ENCODE measurements at places on chromosomes 7 and 10. TPM values are rescaled to one million over a fixed set of nuclear protein-coding genes. Genes with fewer than 3 reads are reported as not detected.

DNA sequence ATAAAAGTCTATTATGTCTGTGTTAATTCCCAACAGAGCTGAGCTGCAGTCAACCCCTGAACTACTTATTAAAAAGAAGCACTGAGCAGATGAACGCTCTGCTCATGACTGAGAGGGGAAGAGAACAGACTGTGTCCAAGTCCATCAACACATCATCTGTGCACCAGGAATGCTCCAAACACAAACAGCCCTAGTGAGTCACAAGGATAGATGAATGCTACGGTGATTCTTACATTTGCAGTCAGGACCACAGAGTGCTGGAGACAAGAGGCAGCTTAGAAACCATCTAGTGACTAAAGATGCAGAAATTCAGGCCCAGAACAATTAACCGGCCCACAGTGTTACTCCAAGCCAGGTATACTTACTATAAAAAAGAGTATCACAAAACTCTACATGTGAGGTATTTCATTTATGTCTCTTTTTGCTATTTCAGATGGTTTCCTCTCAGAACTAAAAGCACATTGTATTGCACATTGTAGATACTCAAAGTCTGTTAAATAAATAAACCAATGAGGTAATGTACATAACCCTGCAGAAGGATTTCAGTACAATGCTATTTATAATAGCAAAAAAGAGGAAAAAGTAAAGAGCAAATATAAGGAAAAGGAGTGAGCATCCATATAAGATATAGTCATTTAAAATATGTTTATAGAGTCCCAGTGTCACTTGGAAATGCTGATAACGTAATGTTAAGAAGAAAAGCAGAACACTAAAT, 159.2 kb downstream of the KCNMA1 start:
- DNase-seq: no peak
- H3K36me3 ChIP-seq: no peaks in the 10 kb centered on the region
- H3K27ac ChIP-seq: no peak overlapping the region
- no peaks in the 10 kb centered on the region for H3K4me1 ChIP-seq
- H3K4me3 ChIP-seq: no peak overlapping the region

DNA sequence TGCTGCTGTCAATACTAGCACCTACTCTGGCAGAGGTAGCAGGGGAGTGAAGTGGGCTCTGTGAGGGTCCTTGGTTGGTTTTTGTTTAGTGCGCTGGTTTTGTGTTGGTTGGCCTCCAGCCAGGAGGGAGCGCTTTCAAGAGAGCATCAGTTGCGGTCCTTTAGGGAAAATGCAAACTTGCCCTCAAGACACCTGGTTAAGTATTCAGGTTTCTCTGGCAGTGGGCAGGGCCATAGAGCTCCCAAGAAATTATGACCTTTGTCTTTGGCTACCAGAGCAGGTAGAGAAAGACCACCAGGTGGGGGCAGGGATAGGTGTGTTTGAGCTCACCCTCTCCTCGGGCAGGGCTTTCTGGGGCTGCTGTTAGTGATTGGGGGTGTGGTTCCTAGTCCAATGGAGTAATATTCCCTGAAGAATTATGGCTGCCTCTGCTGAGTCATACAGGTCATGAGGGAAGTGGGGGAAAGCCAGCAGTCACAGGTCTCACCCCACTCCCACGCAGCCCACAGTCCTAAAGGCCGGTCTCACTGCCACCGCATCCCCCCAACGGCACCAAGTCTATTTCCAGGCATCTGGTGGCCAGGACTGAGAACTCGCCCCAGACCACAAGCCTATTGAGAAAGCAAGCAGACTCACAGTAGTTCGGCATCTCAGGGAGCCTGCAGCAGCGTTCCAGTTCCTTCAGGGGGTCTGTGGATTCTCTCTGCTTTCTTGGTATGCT, 280.5 kb downstream of the SFMBT2 start:
- no peak for DNase-seq
- H3K36me3 ChIP-seq: no peaks in the 10 kb centered on the region
- H3K4me3 ChIP-seq: no peak overlapping the region

- no peaks in the 10 kb centered on the region for H3K27me3 ChIP-seq
- no peaks in the 10 kb centered on the region for H3K36me3 ChIP-seq
- H3K4me1 ChIP-seq: no peaks in the 10 kb centered on the region
- peak; percentile 19 for DNase-seq
- no peak overlapping the region for H3K27ac ChIP-seq
These were observed 210.9 kb downstream of the DGKB start for GRCh38 chr7:14691597-14692203.

DNA sequence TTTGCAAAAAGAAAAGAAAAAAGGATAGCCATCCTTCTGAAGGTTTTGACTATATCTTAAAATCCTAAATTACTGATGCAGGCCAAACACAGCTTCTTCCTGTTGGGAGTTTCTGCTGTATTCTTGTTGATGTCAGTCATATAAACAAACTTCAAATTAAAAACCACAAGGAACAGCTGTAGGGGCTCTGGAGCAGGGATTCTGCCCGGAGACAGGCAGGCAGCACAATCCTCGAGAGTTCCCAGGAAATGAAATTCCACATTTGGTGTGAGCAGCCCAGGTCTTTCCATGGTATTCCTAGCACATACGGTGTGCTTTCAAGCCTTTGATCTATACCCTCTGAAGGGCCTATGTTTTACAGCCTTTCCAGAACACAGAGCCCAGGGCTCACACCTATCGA, 43.2 kb downstream of the INSYN2A start:
- no peaks in the 10 kb centered on the region for H3K36me3 ChIP-seq
- peaks cover 12% of the 10 kb centered on the region for H3K4me1 ChIP-seq
- H3K27me3 ChIP-seq: no peaks in the 10 kb centered on the region
- H3K27ac ChIP-seq: no peak overlapping the region
- H3K4me3 ChIP-seq: no peak overlapping the region

DNA sequence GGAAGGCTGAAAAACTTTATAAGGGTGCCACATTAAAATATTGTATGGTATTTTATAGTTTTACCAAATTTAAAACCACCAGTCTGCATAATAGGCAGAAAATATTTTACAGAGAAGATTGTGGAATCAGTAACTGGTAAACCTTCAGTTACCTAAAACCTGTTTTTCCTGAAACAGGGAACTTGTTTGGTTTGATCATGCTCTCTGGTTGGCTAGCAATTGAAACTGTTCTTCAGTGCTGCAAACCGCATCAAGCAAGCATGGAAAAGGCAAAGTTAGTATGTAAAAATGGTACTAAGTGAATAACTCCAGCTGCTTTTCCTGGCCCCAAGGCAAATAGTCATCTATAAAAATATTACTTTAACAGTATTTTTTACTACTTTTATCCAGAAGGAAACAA, 316.9 kb upstream of the LRRN3 start:
- H3K27me3 ChIP-seq: no peaks in the 10 kb centered on the region
- no peak overlapping the region for H3K4me3 ChIP-seq
- H3K27ac ChIP-seq: no peak overlapping the region
- no peak for DNase-seq
- H3K4me1 ChIP-seq: no peaks in the 10 kb centered on the region

DNA sequence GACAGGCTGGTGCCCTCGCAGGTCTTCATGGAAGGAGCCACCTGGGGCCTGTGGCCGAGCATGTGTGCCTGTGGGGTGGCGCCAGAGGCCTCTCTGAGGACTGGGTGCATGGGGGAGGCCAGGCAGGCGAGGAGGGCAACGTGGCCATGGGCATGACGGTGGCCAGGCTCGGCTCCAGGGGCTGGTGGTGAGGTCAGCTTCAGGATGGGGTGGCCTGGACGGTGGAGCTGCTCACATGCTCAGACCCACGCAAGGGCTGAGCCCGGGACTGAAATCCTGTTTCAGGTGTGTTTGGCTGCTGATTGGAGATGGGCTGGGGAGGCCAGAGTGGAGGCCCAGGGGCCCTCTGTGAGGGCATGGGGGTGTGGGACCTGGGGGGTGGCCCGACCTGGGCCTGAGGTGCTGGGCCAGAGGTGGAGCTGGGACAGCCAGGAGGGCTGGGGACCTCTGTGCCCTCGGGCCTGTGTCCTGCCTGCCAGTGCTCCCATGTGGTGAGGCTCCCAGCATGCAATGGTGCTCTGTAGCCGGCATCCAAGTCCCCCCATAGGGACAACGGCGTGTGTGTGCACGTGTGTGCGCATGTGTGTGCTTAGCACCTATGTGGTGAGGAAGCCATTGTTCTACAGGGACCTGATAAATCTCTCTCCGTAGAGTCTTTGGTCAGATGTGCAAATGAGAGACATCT, 71.1 kb downstream of the INPP5A start:
- no peak overlapping the region for H3K27ac ChIP-seq
- H3K36me3 ChIP-seq: no peaks in the 10 kb centered on the region
- no peaks in the 10 kb centered on the region for H3K27me3 ChIP-seq
- no peak for DNase-seq

DNA sequence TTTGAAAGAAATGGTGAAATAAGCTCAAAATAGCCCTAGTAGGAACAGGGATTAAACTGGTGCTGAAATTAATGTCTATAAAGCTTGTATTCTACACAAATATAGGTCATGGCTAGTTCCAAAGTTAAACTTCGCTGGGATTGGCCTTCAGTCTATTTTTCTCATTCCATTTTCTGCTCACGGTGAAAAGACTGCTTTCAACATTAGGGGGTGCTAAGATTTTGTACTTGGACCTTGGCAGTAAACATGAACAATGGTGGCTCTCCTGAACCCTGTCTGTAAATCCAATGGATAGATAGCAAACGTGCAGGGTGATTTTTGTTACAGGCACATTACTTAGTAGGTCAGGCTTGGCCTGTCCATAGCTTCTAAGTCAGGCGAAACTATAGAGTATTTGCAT, 36.0 kb upstream of the RSU1 start:
- no peaks in the 10 kb centered on the region for H3K4me1 ChIP-seq
- H3K4me3 ChIP-seq: no peak overlapping the region
- no peak overlapping the region for H3K27ac ChIP-seq
- no peak for DNase-seq
- H3K27me3 ChIP-seq: no peaks in the 10 kb centered on the region

DNA sequence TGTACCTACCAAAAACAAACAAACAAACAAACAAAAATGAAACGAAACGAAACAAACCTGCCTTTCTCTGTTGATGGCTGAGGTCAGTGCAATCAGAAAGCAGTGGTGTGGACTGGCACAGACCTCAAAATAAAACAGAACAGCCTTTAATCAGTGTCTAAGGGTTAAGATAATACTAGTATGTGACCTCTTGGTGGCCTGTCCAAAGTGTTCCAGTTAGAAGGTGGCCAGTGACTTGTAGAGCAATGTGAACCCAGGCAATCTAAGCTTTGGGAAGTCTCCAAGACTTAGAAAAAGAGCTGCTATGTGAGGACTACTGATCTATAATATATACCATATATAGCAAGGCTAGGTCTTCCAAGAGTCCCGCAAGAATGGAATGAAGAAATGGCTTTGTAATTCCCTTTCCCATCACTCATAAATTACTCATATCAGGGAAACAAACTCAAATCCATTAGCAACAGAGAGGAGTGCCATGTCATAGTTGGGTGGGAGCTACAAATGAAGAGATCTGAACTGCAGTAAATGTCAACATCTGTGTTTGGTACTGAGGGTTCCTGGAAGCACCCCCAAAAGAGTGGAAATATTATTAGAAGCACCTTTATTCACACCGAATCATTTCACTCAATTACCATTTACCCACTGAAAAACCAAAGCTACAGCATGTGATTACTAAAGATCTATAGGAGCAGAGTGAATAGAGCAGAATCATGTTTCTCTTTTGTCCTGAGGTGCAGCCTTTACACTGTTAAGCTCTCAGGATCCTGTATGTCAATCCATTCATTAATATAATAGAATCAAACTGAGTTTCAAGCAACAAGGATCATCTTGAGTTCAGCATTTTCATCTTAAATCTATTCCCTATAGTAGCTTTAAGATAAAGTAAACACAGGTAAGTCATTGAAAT, 28.0 kb downstream of the ABLIM1 start:
- H3K27ac ChIP-seq: no peak overlapping the region
- no peaks in the 10 kb centered on the region for H3K27me3 ChIP-seq
- H3K4me1 ChIP-seq: peaks cover 8% of the 10 kb centered on the region
- no peak overlapping the region for H3K4me3 ChIP-seq

DNA sequence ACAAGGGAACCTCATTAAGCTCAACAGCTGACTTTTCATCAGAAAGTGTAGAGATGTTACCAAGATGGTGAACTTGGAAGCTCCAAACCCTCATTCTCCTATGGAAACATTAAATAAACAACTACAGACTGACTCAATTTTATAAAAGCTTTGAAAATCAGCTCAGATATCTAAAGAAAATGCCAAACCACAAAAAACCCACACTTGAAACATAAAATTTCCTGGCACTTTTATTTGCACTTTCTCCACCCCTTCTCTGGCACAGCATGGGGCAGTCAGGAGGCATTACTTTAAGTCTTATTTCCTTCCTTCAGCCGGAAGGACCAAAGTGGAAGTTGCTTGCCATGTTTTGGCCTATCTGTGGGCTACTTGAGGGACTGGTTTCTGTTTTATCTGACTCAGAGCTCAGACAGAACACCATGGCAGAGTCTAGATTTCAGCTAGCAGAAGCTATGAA, 114.7 kb downstream of the ODAD2 start:
- H3K4me3 ChIP-seq: no peak overlapping the region
- H3K4me1 ChIP-seq: no peaks in the 10 kb centered on the region

- DNase-seq: no peak
- H3K36me3 ChIP-seq: no peaks in the 10 kb centered on the region
- no peak overlapping the region for H3K27ac ChIP-seq
- no peaks in the 10 kb centered on the region for H3K4me1 ChIP-seq
- H3K4me3 ChIP-seq: no peak overlapping the region
- H3K27me3 ChIP-seq: no peaks in the 10 kb centered on the region
These were observed 26.5 kb upstream of the CNTNAP2 start for GRCh38 chr7:146090023-146090645.

DNA sequence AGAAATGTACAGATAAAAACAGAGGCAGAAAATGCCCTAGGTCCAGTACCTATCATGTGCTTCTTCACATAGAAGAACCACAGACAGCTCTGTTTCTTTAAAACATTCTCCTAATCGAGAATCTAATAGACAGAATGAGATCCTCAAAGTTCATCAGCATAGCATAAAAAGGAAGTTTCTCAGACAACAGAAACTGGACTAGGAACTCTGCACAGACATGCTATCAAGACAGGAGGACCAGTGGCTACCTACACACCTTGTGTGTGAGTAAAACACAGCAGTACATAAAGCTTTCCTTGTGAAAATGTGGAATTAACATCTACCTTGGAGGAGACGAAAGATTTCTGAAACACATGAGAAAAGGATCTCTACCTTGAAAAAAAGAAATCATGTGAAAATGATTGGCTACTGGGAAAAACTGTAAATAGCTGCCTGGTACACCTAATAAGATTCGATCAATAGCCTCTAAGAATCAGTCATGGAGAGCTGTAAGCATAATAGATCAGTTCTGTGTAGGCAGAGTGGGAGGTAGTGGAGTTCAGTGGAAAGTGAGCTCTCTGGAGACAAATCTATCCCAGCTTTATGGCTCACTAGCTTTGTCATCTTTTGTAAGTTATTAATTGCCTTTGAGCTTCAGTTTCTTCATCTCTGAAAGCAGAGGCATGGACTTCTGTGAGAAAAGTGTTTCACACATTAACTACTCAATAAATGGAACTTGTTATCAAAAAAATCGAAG, 26.7 kb downstream of the ELAPOR2 start:
- H3K36me3 ChIP-seq: no peaks in the 10 kb centered on the region
- no peak overlapping the region for H3K27ac ChIP-seq
- H3K4me1 ChIP-seq: no peaks in the 10 kb centered on the region
- no peak for DNase-seq
- no peak overlapping the region for H3K4me3 ChIP-seq
- no peaks in the 10 kb centered on the region for H3K27me3 ChIP-seq

Gene ZNF485
- total RNA-seq: 4.0 TPM

Gene CPVL
- total RNA-seq: 13.4 TPM

Gene TMEM225B
- 1.0 TPM for total RNA-seq

Gene HOXA7
- total RNA-seq: 6.2 TPM

Data from breast epithelium (tissue), 4 donors.